ENCODE measurements at places on chromosomes 7 and 10. TPM values are rescaled to one million over a fixed set of nuclear protein-coding genes. Genes with fewer than 3 reads are reported as not detected.

GRCh38 chr7:152869041-152869676 lies 109.6 kb downstream of the ACTR3B start:
- DNase-seq: no peak

The KCNIP2 gene
- 5.7 TPM for total RNA-seq

GRCh38 chr7:159231017-159231416 lies 86.3 kb upstream of the VIPR2 start:
- no peak for DNase-seq

DNA sequence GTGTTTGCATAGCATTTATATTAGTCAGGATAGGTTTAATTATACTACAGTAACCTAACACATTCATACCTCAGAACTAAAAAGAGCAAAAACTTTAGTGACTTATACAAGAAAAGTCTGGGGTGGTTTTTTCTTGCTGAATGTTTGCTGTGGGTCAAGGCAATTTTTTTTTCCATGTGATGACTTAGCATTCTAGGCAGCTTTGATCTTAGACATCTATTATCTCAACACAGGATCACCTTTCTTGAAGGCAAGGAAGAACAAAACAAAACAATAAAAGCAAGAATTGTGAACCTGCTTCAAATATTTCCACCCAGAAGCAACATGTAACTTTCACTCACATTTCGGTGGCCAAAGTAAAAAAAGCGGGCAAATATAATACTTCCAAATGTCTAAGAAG lies 20.7 kb upstream of the CBLL1 start:
- no peak for DNase-seq

- no peak for DNase-seq
These were observed 98.7 kb downstream of the PRTFDC1 start for GRCh38 chr10:24853661-24854060.

DNA sequence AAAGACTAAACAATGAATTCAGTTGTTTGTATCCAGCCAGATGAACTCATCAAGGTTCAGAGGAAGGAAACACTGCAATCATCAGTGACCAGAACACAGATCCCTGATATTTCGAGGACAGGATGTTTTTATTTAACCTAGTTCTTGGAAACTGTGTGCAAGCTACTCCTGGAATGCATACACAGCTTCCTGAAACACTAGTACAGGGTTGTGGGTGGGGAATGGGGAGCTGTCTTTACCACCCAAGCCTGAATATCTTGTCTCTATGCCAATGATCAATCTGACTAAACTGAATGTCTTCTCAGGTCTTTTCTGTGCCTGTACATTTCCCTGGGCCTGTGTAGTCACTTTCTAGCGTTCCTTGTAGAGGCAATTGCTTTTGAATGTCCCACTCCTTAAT lies 374.6 kb downstream of the CALN1 start:
- no peak for DNase-seq

- no peak for DNase-seq
These were observed 51.5 kb upstream of the MYL10 start for GRCh38 chr7:101680406-101681145.

GRCh38 chr10:69769395-69769992 lies 32.2 kb upstream of the COL13A1 start:
- DNase-seq: no peak

All from skin of body (tissue), 3 donors.